Central memory CD4-positive, alpha-beta T cell (primary cell): ENCODE measurements at places on chromosomes 1 and 21.

GRCh38 chr1:99606306-99606705 is 39.6 kb upstream of the PALMD start:
- DNase-seq: no peak

DNA sequence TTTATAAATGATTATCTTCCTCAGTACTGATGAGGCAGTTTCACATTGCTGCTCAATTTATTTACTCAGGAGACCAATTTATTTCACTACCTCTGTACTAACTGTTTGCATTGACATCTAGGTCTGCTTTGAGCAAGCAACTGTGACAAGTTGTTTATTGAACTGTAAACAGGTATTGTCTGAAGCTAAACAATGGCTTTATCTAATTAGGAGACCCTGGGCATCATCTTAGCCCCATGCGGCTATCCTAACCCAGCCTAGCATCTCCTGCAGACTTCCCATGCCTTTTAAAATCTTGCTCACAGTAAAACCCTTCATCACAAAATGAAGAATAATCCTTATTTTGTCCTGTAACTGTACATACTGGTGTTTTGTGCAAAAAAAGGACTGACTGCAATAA is 348.2 kb downstream of the RWDD3 start:
- no peak for DNase-seq

DNA sequence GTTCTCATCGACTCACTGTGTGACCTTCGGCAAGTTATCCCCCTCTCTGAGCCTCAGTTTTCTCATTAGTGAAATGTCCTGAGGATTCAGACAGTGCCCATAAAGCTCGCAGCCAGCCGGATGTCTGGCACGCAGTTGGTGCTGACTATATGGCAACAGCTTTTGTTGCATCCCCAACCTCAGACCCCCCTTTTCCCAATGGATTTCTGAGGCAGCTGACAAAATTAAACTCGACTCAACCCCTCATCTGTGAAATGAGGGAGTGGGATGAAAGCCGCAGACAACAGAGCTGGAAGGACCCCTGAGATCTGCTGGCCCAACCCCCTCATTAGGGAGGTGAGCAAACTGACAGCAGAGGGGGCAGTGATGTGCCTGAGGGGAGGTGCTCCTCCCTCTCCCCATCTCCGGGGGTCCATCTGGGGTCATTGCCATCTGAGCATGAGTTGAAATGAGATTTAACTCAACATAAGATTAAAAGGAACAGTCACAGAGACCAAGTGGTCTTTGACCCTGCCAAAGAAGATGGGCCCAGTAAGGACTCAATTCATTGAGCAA is 40.4 kb downstream of the NKAIN1 start:
- no peak for DNase-seq

DNA sequence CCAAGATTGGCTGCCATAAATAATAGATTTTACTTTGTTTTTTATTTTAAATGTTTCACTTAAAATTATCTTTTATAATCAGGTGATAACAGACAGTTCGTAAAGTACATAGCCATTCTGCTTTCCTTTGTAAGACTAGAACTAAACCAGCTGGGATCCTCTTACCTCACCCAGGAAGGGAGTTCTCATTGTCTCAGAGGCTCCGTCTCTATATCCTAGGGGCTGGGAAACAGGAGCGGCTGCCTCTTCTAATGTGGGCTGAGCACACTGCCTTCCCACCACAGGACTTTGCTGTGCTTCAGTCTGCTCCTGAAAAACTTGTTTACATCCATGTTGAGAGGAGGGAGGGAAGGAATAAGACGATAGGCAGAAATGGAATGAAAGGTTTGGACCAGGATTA is 45.6 kb upstream of the PGD start:
- no peak for DNase-seq

DNA sequence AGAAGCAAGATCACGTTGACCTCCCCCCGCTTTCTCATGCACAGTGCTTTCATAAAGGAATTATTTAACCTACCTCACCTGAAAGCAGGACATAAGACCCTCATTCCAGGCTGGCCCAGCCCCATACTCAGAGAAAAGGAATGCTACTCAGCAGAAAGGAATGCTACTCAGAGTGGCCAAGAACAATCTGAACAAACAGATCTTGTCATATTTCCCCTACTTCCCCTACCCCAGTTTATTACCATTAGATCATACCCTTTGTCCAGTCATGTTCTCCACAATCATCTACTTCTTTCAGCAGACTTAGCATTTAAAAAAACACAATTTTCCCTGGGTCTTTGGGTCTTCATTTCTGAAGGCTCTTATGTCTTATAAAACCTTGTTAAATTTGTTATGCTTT is 89.8 kb downstream of the SLC16A1 start:
- no peak for DNase-seq

DNA sequence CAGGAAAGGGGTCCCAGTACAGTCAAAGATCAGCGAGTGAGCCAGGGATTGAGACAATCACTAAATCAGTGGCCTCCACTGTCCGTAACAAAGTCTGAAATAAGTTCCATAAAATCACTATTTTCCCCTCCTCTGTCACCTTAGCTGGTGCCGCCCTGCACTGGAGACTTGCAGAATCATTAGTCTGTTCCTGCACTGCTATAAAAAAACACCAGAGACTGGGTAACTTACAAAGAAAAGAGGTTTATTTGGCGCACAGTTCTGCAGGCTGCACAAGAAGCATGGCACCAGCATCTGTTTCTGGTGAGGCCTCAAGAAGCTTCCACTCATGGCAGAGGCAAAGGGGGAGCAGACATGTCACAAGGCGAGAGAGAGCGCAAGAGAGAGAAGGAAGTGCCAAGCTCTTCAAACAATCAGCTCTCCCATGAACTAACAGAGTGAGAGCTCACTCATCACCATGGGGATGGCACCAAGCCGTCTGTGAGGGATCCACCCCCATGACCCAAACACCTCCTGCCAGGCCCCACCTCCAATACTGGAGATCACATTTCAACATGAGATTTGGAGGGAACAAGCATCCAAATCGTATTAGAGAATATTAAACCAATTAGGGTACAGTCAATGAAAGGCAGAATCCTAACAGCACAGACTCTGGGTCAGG is 129.8 kb upstream of the TIAM1 start:
- DNase-seq: no peak

DNA sequence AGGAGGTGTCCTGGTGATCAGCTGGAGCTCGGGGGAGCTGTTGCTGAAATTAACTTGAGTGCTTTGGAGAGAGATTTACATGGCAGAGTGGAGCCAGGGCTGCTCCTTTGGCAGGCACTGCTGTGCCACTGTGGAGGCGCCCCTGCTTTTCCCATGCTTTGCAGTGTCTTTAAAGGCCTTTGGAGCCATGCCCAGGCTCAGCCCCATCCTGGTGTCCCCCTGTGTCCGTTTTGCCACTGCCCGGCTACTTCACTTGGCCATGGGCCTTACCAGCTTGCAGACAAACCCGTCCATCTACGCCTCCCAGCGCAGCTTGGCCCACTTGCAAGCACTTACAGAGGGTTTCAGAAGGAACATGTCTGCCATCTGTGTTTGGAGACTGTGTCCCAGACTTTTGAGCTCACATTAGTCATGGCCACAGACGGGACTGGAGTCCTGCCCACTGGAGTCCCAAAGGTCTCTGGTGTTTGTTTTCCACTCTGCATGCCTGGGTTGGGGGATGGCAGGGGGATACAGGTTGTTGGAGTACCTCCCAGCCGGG is 18.2 kb upstream of the LAMTOR5 start:
- no peak for DNase-seq

DNA sequence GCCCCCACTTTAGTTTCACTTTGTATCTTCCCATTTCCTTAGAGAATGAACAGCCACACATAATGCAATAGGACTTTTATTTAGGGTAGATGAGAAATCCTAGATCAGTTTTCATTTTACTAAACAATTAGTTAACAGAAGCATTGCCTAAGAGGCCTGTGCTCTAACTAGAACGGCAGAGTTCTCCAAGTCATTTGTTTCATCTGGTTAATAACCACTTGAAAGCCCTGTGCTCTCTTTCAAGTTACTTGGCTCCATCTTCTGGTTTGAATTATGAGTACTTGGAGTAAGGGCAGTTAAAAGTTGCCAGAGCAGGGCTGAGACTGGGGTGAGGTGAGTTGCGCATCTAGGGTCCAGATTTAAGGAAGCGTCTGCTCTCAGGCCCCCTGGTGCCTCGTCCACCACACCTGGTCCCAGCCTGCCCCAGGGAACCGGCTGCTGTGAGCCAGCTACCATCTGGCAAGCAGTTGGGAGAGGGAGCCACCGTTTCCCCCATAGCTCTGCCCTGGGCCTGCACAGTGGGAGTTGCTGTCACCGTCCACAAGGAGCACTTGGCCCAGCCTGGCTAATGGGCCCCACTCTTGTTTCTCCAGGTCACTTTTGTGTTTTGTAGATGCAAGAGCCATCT is 18.1 kb upstream of the SLC44A3 start:
- DNase-seq: peak; percentile 6

DNA sequence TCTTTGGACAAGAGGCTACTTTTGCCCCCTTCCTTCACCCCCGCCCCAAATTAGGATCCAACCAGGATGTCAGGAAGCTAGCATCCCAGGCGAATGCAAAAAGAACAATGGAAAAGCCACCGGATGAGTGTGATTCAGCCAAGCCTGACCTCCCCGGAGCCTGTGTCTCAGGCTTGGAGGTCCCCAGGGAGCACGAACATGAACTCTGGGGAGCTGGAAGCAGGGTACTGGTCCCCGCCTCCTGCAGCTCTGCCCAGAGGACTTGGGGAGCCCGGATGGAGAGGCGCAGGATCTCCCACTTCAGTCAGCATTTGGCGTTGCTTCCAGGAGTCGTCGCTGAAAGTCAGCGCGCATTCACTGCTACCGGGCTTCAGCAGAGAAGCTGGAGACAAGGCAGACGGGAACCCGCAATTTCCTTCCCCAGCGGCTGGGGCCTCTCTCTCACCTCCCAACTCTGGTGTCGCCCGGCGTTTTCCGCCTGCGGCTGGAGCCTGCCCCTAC is 1.8 kb upstream of the TBX15 start:
- no peak for DNase-seq

DNA sequence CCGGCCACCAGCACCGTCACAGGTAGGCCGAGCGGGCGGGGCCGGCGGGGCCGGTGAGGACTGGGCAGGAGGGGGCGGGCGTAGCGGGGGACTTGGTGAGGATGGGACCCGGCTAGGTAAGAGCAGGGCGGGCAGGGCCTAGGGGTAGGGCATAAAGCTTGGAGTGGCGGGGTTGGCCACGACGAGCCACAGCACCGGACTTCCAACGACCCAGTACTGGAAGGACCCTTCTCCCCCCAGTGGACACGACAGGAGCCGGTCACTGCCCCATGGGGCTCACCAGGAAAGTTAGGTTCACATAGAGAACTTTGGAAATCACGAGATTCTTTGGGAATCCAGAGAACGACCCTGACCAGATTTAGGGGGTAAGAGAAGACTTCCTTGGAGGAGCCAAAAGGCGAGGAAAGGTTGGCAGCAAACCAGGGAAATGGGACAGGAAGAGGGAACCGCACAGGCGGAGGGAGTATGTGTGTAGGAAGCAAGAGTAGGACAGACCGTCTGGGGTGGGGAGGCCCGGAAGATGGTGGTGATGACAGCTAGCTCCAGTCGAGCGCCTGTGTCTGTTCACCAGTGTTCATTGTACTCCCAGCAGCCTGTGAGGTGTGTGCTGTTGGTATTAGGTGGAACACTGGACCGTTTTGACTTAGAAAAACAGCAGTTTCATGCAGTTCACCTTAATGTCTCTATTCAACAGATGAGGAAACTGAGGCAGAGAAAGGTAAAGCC is 20.4 kb downstream of the ZNF362 start:
- DNase-seq: no peak

DNA sequence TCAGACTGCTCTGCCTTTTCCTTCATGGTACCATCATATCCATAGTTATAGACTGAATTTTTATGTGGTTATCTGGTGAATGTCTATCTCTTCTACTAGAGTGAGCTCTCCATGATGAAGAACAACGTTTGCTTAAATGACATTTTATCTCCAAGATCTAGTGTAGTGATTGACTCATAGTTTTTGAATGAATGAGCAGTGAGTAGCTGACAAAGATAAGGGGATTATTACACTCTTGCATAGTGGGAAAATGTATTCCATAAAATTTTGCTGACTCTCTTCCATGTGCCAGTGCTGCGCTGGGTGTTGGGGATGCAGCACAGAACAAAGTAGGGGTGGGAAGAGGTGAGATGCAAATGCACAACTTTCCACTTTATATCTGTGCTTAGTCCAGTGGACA is 147.7 kb downstream of the TGFB2 start:
- DNase-seq: no peak

DNA sequence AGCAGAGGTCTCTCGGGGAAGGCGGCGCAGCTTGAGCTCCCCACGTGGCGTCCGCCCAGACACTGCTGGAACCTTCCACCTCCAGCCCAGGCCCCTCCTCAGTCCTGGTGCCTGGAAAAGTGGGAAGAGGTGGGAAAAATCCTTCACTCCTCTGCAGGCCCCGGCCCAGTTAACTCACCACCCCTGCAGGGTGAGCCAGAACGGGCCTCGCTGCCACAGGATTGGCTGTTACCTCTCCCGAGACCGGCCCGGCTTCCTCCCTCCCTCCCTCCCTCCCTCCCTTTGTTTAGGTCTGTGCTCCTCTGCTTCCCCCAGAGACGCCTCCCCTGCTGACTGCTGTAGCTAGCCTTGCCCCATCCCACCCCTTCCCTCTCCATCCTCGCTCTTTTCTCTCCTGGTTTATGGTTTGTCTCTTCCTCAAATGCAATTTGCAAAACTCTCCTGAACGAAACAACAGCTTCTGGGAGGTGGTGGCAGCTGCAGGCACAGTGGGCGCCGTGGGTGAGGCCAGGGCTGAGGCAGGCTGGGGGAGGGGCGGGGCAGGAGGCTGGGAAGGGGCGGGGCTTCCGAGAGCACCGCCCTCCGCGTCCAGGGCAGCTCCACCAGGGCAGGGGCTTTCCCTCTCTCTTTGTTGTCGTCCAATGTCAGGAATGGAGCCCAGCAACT is 6.5 kb downstream of the CAPN9 start:
- no peak for DNase-seq

DNA sequence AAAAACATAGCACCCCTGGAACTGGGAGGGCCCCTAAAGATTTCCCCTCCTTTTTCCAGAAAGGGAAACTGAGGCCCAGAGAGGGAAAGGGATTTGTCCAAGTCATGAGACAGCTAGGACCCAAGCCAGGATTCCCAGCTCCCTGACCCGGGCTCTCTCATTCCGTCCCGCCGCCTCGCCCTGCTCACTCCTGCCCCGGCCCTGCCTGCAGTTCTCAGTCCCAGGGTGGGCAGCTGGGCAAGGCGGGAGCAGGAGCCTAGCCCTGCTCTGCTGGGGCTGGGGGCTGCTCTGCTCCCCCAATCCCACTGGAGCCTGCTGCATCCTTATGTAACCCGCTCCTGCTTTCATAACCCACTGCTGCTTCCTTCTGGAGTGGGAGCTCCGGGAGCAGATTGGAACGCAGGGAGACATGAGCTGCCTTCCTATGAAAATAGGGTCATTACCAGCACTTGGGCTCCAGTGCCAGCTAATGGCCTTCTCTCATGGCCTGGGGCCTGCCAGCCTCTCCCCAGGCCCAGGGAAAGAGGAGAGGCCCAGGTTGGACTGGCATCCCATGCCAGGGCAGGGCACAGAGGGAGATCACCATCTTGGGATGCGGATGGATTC is 84.5 kb downstream of the CAMK2N1 start:
- no peak for DNase-seq
